ENCODE measurements at places on chromosomes 16 and 17.

DNA sequence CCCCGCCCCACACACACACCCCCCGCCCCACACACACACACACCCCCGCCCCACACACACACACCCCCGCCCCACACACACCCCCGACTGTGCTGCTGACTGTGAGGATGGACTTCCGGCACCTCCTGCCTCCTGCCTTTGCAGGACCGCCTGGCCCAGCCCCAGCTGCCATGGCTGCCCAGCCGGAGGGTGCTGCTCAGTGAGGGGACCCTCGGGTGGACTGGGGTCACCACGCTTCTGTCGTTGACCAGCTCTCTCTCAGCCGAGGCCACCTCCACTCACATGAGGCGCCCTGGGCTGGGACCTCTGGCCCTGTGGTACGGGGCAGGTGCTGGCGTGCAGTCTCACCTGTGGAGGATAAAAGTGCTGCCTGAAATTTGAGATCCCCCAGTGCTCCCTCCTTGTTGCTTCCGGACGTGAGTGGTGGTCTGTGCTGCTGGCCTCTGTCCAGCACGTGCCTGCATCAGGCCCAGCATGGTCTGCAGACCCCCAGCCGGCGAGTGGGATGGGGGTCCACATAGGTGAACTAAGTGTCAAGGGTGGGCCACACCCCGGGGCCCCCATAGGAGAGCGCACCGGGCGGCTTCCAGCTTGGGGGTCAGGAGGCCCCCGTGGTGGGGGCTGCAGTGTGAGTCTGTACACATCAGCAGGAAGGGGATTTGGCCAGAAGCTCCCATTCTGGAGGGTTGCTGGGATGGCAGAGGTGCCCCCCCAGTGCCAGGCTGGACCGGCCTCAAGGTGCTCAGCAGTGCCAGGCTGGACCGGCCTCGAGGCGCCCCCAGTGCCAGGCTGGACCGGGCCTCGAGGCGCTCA, 11.2 kb downstream of the METRNL start:
- no peak for DNase-seq

DNA sequence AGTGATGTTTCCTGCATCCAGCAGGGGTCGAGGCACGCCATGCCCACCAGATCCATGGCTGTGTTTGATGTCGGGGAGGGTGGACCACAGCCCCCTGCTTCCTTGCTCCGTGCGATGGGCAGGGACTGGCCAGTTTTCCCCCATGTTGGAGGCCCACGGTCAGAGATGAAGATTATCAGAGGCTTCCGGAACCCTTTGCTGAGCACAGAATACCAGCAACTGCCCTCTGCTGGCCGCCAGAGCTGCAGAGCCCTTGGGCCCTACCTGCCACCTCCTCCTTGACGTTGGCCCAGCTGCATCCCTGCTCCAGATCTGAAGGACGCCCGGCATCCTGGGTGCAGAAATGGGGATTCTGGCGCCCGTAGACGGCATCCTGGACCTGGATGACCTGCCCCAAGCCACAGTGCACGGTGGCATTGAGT, 23.7 kb upstream of the BCO1 start:
- no peak for DNase-seq

- no peak for DNase-seq
Observed at GRCh38 chr17:27937025-27937546, 43.9 kb upstream of the LYRM9 start.

DNA sequence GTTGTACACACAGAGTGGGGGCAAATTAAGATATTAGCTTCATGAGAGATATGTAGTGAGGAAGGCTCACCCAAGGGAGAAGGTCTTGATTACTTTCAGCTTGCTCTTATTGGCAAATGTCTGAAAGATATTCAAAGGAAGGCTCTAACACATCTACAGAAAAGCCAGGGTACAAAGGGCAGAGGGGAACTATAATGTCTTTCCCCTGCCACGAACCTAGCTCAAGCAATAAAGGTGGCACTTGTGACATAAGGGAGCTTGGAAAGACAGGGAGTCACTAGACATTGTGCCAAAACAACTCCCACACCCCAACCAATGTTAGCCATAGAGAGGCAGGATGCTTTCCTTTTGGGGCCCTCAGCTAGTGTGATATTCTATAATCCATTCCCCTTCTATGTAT, 52.2 kb upstream of the SOX9 start:
- DNase-seq: no peak

GRCh38 chr16:77823067-77823466, 34.7 kb downstream of the VAT1L start:
- DNase-seq: no peak

- DNase-seq: peak; percentile 13
Observed at GRCh38 chr17:4043862-4044261, 79.6 kb upstream of the ATP2A3 start.
